Central memory CD4-positive, alpha-beta T cell (primary cell): ENCODE measurements at places on chromosomes 2 and 18.
A peak's percentile ranks its signal among the peaks of the same experiment; 100 is the strongest.

GRCh38 chr2:176124110-176124946 is 1.8 kb downstream of the HOXD9 start:
- no peak for DNase-seq

DNA sequence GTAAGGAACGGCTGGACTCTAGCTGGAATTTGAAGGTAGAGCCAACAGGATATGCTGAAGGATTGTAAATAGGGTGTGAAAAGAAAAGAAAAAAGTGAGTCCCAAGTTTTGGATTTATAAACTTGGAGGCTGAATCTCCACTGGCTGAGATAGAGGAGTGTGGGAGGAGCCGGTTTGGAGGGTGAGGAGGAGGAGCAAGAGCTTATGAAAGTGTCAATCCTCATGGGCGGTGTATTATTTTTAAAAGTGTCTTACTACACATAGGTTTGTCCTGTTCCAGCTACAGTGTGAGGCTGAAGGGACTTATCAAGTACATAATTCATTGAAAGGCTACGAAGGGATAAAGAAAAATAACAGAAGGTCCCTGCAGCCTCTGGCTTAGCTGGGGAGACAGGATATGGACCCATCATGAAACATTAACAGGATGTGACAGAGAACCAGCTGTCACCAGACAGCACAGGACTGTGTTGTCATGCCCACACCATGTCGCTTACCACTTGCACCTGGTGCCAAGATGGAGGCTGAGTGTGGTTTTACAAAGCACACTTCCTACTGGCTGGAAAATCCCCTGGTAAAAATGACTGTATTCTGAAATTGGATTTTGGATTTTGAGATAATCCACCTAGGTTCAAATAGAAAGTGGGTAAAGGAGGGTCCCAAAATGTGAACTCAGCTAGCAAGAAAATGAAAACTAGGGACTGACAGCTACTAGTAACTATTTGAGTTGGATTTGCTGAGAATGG is 2.5 kb upstream of the MREG start:
- peak; percentile 63 for DNase-seq

- no peak for DNase-seq
These were observed 280.1 kb downstream of the PTH2R start for GRCh38 chr2:208686665-208687064.

GRCh38 chr2:52749764-52750163 is 1017.8 kb upstream of the CHAC2 start:
- DNase-seq = no peak

DNA sequence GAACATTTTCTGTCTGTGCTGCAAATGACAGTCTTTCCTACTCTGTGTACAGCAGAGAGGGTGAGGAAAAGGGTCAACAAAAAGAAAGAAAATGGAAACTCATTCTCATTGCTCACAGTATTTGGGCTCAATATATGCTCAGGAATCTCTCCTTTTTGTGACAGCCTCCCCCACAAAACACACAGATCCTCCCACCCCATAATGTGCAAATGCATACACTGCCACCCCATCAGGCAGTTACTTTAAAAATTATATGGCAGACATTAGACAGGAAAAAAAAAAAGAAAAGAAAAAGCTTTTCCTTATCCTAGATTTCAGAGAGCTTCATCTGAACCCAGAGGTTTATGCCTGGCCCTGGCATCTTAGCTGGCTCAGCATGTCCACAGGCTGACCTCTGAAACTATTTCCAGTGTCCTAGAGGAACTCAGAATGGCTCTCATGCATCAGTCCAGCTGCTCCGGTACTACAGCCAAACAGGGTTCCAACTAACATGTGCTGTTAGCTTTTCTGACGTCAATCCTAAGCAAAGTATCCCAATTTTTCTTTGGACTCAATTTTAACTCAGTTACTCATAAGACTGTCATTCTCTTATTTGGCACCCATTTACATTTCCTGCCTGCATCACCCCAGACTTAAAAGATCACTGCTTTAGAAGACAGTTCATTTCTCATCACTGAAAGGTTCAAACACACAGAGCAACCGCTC is 105.9 kb downstream of the RBMS1 start:
- no peak for DNase-seq

DNA sequence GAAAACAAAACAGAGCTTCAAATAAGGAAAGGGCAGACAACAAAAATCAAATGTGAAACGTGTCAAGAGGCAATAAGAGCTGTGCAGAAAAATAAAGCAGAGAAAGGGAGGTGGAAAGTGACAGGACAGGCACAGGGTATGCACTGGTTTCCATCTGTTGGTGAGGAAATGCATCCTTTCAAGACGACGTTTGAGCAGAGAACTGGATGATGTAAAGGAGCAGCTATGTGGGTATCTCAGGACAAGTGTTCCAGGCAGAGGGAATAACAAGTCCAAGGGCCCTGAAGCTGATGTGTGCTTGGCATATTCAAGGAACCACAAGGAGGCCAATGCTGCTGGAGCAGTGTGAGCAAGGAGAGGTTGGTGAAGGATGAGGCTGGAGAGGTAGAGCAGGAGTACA is 168.9 kb upstream of the SERPINE2 start:
- no peak for DNase-seq
